Fibroblast of skin of left biceps (primary cell): ENCODE measurements at places on chromosomes 1 and 21.
A peak's percentile ranks its signal among the peaks of the same experiment; 100 is the strongest.

- DNase-seq, result no peak
Measured at GRCh38 chr21:20301395-20301794, 696.8 kb upstream of the NCAM2 start.

DNA sequence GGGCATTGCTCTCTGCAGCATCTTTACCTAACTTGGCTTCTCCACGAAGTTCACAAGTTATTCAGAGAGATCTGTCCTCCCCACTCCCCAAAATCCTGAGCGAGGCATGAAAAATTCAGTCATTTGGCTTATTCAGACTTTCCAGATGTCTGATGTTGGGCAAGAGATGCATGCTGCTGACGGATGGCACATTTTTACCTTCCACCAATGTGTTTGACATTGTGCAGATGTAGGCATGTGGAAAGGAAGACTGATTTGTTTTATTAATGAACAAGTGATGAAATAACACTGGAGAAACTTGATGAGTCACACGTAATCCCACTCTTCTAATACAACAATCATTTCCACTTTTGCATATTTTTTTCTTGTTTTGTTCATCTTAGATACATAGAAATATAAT lies 86.7 kb downstream of the C1orf94 start:
- peak; percentile 44 for DNase-seq

- no peak for DNase-seq
Measured at GRCh38 chr1:116417678-116418077, 44.6 kb downstream of the ATP1A1 start.

GRCh38 chr1:25647106-25647505 lies 30.5 kb downstream of the MAN1C1 start:
- no peak for DNase-seq

DNA sequence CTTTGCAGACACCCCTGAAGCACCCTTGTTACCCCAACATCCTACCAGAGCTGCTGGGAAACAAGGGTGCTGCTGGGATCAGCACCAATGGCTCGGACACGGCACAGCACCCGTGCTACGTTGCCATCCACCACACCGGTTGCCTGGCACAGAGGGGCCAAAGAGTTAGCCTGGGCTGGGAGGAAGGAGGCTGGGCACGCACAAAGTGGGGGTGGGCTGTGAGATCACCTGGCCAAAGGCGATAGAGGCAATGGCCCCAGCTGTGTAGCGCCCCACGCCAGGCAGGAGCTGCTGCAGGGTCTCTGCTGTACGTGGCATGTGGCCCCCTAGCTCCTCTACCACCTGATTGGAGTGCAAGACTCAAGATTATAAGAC lies 5.6 kb downstream of the HPDL start:
- no peak for DNase-seq

DNA sequence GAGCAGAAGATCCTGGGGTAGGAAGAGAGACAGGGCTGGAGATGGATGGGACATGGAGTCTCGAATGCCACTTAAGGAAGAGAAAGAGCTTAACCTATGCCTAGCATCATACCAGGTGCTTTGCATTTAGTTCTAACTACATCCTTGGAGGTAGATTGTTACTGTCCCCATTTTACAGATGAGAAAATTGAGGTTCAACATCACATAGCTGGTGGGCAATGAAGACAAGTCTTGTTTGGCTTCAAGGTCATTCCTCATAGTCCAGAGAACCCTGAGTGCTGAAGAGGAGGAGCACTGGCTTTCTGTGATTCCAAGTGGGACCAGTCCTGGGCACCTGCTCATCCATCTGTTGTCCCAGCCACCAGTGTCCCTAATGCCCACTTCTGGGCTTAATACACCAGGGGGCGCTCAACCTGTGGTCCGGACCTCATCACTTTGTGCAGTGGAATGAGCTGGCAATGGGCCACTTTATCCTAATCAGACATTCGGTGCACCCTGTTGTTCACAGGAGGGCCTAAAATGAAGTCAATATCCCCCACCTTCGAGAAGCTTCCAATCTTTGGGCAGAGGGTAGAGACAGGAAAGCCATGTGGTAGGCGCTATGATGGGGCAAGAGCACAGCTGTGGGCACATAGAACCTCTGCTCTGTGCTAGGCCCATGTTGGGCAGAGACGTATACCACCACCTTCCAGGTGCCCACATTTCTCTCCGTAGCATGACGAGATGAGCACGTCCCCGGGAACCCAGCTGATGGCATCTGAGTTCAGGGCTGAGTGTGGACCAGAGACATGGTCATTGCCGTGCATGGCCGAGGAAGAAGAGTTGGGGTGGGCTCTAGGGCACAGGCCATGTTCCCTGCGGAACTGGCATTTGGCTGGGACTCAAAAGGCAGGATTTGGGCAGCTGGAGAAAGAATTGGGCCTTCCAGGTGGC lies 9.2 kb downstream of the RPS6KA1 start:
- DNase-seq, result no peak

- no peak for DNase-seq
Measured at GRCh38 chr1:9181176-9181906, 52.4 kb upstream of the GPR157 start.

DNA sequence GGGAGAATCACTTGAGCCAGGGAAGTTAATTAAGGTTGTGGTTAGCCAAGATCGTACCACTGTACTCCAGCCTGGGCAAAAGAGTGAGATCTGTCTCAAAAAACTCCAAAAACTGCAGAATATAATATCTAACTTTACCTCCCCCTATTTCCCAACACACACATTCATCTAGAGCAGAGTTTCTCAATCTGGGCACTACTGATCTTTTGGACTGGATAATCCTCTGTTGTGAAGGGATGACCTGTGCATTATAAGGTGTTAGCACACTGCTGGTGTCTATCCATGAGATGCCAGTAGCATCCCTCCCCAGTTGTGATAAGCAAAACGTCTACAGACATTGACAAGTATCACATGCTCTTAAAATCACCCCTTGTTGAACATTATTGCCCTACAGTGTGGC lies 61.8 kb downstream of the RGS13 start:
- DNase-seq, result no peak

GRCh38 chr1:231359113-231359512 lies 21.0 kb downstream of the SPRTN start:
- DNase-seq, result peak; percentile 49

GRCh38 chr1:113835686-113836290 lies 23.5 kb upstream of the RSBN1 start:
- peak; percentile 17 for DNase-seq

DNA sequence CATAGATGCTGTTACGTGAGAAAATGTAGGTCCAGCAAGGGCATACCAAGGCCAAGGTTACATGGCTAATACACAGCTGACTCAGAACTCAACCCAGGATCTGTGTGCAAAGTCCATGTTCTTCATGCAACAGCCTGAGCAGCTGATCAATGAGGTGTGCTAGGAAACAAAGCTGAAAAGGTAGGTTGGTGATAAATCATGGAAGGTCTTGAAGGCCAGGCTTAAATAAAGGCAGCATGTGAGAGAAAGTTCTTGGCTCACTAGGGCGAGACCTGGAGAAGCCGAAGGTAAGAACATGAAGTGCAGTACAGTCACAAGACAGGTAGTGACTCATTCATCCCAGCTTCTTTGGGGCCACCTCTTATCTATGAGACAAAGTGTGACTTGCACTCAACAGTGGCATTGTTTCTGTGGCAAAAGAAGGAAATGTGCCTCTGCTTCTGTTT lies 33.4 kb downstream of the TLR5 start:
- no peak for DNase-seq

GRCh38 chr1:95003433-95003738 lies 69.4 kb downstream of the ALG14 start:
- DNase-seq, result no peak

- peak; percentile 34 for DNase-seq
Measured at GRCh38 chr1:203326830-203327683, 21.7 kb downstream of the BTG2 start.

DNA sequence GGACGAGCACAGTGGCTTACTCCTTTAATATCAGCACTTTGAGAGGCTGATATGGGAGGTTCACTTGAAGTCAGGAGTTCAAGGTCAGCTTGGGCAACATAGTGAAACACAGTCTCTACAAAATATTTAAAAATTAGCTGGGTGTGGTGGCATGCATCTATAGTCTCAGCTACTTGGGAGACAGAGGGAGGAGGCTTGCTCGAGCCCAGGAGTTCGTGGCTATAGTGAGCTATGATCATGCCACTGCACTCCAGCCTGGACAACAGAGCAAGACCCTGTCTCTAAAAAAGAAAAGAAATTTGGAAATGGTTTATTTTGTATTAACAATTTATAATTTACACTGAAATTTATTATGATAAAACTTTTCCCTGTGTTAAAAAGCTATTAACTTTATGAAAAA lies 1.7 kb upstream of the ANGPTL3 start:
- no peak for DNase-seq

GRCh38 chr1:183842795-183843144 lies 37.9 kb downstream of the RGL1 start:
- no peak for DNase-seq

- no peak for DNase-seq
Measured at GRCh38 chr1:188017921-188018320, 1189.2 kb downstream of the PLA2G4A start.

GRCh38 chr1:1591452-1591851 lies 8.5 kb downstream of the FNDC10 start:
- no peak for DNase-seq

GRCh38 chr1:225523263-225523950 lies 95.6 kb upstream of the LBR start:
- DNase-seq, result no peak

- no peak for DNase-seq
Measured at GRCh38 chr1:85116856-85117255, 68.6 kb upstream of the MCOLN3 start.
